ENCODE measurements at places on chromosomes 6 and 20.

DNA sequence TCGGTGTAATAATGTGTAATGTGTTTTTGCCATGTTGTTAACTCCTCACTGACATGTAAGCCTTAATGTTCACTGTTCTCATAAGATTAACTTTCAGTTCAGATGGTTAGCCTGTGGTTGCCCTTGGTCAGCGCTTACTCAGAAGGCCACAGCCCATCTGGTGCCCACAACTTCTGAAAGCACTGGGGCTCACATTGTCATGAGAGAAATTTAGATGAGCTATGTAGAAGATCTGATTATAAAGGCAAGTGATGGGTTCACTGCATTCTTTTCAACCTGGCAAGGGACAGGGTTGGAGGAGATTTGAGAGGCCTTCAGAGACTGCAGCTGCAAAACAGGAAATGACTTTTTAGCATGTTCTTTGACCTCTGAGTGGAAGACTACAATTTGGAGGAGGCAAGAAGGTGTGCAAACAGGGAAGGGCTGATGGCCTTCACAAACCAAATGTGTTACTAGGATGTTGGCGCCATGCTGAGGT, 242.3 kb upstream of the SUPT3H start:
- DNase-seq: no peak

- DNase-seq: no peak
Measured at GRCh38 chr6:73637404-73637803, 16.4 kb downstream of the SLC17A5 start.

- DNase-seq: no peak
Measured at GRCh38 chr6:42084889-42085288, 34.6 kb downstream of the TAF8 start.

- DNase-seq: no peak
Measured at GRCh38 chr6:89862273-89862672, 32.0 kb upstream of the GJA10 start.

DNA sequence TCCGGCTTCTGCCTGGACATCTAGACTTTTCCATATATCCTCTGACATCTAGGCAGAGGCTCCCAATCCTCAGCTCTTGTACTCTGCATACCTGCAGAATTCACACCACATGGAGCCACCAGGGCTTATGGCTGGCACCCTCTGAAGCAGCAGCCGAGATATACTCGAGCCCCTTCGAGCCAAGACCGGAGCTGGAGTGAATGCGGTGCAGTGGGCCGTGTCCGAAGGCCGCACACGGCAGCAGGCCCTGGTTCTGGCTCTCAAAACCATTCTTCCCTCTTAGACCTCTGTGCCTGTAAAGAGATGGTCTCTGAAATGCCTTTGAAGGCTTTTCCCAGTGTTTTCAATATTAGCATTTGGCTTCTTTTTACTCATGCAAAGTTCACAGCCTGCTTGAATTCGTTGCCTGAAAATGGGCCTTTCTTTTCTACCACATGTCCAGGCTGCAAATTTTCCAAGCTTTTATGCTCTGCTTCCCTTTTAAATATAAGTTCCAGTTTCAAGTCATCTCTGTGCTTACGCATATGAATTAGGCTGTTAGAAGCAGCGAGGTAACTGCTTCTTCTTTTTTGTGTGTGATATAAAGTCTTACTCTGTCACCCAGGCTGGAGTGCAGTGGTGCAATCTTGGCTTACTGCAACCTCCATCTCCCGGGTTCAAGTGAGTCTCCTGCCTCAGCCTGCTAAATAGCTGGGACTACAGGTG, 3.8 kb upstream of the SIRPB1 start:
- no peak for DNase-seq

GRCh38 chr6:118981884-118982574, 47.1 kb upstream of the MCM9 start:
- DNase-seq: no peak

DNA sequence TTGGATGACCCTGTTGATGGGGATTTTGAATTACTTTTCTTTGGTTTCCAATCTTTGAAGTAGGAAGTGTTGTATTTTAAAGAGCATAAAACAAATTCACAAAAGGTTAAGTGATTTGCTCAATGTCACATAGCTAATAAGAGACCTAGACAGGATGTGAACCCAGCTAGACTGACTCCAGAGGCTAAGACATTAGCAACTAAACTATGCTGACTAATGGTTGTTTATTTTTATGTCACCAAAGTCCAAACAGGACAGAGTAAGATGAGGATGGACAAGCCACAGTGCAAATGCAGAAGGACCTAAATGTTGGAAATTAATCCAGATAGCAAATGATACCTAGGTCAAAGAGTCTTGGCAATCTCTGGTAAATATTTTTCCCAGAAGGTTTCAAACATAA, 38.0 kb downstream of the OGFRL1 start:
- no peak for DNase-seq

- no peak for DNase-seq
Measured at GRCh38 chr20:37991908-37992307, 41.3 kb downstream of the TTI1 start.
